ENCODE measurements at places on chromosomes 1 and 21.

- no peak for DNase-seq
Observed at GRCh38 chr21:42590431-42591131, 62.8 kb upstream of the PDE9A start.

DNA sequence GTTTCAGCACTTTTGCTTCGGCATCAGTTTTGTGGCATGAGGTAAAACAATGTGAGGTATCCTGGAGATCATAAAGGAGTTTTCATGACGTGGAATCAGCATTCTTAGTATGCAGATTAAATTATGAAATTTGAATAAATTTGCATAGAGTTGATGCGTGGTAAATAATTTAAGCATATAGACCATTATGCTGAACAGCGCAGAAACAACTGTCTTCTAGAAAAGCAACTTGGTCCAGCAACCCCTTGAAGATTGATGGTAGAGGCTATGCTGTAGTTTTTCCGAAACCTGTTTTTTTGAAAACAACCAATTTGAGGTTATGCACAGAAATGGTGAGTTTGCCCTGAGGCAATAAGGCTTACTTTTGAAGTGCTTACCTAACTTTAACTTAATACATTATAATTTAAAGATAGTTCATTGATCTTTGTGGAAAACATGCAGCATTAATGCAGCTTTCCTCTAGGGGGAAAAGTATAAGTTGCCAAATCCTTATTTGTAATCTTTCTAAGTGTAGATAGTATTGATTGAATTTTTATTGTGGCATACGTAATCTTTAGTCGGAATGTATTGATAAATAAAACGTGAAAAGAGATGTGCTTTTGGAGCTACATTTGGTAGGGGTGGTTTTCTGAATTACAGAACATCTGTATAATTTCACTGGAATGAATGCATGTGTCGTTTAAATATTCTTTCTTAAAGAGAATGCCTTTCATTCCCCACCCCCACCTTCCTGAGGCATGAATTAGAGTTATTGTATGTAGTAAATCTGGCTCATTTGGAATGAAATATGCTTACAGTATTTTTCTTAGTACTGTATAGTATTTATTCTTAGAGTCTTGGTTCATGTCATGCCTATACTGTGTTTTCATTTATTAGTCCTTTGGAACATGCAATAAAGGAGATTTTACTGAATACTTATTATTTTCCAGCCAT is 3.8 kb downstream of the PRDM2 start:
- DNase-seq, result no peak

- no peak for DNase-seq
Observed at GRCh38 chr1:179889589-179889988, 7.5 kb downstream of the TOR1AIP1 start.

DNA sequence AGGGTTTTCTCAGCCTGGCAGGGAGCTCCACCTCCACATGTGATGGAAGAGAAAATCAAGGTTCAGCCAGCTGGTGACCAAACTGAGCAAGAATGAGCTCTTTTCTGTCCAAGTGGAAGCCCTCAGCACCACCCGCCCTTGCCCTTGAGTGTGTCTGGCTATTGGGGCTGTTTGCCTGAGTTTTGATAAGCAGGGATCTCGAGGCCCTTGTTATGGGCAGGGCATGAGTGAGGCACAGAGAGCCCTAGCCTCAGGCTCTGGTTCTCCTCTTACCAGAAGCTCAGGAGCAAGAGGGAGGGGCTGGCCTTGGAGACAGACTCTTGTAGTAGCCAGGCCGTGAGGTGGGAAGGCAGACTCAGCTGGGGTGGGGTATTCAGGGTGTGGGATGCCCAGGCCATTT is 37.5 kb upstream of the ARF1 start:
- no peak for DNase-seq

DNA sequence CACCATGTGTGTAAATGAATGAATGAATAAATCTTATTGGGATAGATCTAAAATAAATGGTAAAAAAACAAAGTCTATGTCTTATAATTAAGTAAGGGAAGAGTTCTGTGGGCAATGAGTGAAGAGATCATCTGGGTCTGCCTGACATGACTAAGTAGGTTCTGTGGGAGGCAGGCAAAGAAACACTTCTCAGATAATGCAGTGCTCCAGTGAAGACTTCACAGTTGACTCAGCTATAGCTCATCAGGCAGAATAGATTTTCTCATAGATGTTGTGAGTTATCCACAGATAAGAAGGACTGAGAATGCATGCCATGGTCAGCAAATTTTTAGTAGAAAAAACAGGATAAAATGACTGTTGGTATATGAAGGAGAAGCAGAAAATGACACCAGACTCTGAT is 12.4 kb downstream of the KRTAP22-2 start:
- no peak for DNase-seq

- DNase-seq, result no peak
Observed at GRCh38 chr1:94716965-94717364, 103.2 kb upstream of the SLC44A3 start.

DNA sequence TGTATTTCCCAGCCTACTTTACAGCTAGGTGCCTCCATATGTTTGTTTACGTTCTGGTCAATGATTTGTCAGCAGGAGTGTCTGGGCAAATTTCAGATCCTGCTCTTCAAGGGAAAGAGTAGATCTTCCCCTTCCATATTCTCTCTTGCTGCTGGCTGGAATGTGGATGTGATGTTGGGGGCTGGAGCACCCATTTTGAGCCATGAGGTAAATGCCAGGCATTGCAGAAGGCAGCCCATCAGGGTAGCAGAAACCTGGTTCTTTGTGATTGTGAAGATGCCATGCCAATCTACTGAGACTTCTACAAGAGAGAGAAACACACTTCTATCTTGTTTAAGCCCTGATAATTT is 25.1 kb downstream of the RUNX1 start:
- no peak for DNase-seq

- peak; percentile 37 for DNase-seq
Observed at GRCh38 chr1:10941891-10942541, 70.4 kb upstream of the TARDBP start.

- peak; percentile 82 for DNase-seq
Observed at GRCh38 chr1:150548632-150549495, at the start of gene ADAMTSL4. Gene ADAMTSL4, plus strand, starts transcription at chr1:150549408. Its CDS starts 2,881 bp downstream, at chr1:150552289.

DNA sequence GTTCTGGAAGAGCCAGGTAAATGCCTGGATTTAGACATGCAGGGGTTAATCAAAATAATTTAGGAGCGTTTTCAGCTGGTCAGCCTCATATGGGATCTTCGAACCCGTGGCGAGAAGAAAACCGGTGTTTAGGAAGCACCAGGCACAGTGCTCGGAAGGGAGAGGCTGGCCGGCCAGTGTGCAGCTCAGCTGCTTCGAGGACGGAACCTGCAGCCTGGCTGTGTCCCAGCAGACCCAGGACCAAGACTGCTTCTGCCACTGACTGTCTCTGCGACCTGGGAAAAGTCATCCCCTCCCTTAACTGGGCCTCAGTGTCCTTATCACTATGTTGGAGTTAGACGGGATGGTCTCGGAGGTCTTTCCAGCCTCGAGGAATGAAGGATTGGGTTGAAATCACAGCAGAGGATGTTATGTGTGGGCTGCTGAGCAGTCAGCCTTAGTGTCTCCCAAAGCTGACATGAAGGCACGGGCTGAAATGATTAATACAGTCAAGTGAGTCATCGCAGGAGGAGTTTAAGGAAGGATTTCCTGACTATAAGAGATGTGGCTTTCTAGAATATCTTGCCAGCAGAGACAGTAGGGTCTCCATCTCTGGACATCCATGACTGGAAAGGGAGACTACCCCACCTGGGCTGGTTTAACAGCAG is 20.8 kb downstream of the PPFIA4 start:
- DNase-seq, result peak; percentile 82

DNA sequence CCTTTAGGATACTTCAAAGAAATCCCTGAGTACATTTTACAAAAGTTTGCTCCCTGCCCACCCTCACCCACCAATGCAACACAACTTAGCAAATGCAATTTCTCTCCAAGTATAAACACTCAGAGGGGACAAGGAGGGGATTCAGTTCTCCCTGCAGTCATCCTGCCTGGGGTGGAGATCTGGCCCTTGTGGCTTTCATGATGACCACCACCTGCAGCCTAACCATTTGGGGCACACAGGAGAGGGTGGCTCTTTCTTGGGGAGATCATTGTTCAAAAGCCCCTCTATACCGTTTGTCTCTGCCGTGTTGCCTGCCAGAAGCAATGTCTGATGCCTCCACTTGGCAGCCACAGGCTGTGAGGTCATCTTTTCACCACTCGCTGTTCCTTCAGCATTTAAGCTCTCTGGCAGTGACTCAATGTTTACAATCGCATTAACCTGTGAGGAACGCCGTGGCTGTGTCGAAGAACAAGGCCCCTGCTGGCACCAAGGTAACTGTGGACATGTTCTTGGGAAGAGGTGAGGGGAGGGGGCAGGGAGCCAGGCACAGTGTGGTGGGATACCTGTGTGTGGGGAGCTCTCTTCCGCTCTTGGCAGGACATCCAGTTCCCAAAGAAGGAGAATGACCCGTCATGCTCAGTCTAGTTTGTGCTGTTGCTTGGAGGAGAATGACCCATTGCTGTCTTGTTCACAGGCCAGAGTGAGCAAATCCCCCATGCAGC is 103.9 kb upstream of the DUSP10 start:
- DNase-seq, result no peak

DNA sequence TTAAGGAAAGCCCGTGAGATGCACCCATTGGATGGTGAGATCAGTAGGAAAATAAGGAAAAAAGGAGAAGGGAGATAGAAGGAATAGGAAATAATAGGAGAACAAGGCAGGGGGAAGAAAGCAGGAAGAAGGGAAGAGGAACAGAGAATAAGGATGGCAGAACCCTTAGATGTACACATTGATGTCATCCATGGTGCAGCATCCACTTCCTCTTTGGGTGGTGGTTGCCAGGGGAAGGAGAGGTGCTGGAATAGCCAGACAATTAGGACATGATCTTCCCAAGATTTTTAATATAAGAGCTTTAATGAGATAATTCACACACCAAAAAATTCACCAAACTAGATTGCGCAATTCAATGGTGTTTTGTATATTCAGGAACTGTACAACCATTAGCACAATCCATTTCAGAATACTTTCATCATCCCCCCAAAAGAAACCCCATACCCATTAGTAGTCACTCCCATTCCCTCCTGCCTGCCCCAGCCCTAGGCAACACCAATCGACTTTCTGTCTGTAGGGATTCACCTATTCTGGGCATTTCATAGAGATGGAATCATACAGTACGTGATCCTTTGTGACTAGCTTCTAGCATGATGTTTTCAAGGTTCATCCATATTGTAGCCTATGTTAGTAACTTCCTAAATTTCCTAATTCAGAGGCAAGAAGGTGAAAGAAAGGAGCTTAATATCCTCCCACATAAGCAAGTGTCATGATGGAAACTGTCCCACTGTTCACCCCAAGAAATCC is 121.4 kb downstream of the PLXNA2 start:
- no peak for DNase-seq

DNA sequence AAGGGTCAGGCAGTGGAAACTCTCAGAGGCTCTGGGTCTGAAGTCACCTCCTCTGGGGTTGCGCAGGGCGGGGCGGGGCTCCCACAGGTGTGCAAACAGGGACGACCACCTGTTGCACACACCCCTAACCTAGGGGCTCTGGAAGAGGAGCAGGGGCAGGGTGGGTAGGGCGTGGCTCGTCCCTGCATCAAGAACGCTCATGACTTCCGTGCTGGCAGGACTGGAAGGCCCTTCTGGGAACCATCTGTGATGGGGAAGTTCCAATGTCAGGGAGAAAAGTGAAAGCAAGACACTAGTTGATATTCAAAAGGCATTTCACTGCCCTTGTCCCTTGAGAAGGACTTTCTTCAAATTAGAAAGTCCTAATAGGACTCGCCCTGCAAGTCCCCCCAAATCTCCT is 22.1 kb upstream of the CLSTN1 start:
- no peak for DNase-seq

DNA sequence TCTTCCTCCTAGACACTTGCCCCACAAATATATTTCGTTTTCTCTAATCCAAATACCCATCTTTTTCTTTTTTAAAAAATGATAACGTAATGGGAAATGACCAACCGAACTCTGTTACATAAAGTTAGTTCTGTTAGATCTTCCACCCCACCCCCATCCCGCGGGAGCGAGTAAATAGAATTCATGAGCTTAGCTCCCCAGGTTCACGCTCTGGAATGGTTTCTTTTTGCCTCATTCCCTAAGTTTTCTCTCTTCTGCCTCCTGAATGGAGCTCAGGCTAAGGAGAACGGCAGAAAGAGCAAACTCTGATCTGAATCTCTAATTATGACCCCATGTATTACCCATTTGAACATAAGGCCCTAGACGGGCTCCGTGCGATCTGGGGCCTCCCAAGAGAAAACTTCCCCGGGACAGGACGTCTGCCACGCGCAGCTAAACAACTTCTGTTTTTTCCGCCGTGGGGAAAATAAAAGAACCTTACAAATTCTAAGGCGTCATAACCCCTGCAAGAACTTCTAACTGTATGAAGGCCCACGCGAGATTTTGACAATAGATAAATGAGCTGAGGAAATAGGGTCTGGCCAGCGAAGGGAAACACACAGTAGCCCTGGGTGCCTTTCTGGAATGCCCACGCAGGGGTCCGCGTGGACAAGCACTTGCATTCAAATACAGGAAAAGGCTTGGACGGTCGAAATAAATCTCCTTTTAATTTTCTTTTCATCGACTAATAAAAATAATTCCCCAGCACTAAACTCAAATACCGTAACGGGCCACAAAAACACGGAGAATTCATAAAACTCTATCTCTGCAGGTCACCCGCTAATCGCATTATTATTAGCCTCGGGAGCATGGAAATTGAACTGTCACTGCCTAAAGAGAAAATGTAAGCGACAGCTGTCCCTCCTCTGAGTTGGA is 2.2 kb downstream of the TBX15 start:
- peak; percentile 50 for DNase-seq

- DNase-seq, result no peak
Observed at GRCh38 chr1:204380293-204380831, 20.6 kb upstream of the PLEKHA6 start.

GRCh38 chr1:91797164-91797563 is 88.8 kb downstream of the TGFBR3 start:
- DNase-seq, result no peak

- no peak for DNase-seq
Observed at GRCh38 chr1:22031214-22031962, 21.1 kb upstream of the CDC42 start.

GRCh38 chr1:112938210-112938609 is 17.8 kb downstream of the SLC16A1 start:
- no peak for DNase-seq

- no peak for DNase-seq
Observed at GRCh38 chr1:161720422-161720821, 922 bp upstream of the FCRLB start.

- DNase-seq, result no peak
Observed at GRCh38 chr1:4825800-4826450, 171.5 kb downstream of the AJAP1 start.

DNA sequence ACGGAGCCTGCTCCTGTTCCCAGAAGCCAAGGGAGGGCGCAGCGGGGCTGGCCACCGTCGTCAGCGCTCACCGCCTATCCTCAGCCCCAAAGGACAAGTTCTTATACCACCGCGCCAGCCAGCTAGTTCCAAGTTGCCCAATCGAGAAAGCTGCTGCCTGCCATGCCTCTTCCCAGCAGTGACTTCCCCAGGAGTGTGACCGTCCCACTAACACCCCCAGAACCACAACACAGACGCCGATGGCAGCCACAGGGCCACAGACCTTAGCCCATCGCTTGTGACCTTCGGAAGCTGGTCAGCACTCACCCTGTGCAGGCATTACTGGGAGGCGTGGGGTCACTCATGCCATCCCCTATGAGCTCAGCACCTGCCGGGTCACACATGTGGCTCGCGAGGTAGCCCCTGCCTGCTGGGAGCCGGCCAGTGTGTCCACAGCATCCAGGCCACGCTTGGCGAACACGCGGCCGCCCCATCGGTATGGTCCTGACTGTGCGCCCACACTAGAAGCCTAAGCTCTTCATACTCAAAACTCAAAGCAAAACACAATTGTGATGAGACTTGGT is 20.1 kb downstream of the NADK start:
- no peak for DNase-seq

Data from EL (cell line).